CD4-positive, alpha-beta T cell treated with Interleukin-21 for 1 hour (primary cell): ENCODE measurements at places on chromosomes 3 and 15.

GRCh38 chr3:13839726-13840340 lies 40.0 kb downstream of the WNT7A start:
- DNase-seq = no peak

- DNase-seq = no peak
Observed at GRCh38 chr3:181354140-181354539, 357.6 kb upstream of the SOX2 start.

DNA sequence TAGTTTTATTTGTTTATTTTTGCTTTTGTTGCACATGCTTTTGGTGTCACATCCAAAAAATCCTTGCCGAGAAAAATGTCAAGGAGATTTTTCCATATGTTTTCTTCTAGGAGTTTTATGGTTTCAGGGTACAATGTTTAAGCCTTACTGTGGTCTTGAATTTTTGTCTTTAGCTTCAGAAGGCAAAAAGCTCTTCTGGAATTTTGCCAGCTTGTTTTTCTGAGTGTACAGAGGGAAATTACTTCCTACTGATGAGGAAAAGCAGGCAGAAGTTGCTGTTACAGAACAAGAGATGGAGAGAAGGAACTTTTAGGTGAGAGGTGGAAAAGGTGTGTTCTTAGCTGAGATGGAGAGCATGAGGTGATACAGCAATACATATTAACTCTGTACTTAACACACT lies 59.6 kb downstream of the UBE2E2 start:
- no peak for DNase-seq

- no peak for DNase-seq
Observed at GRCh38 chr15:94353488-94353820, 122.1 kb downstream of the MCTP2 start.

DNA sequence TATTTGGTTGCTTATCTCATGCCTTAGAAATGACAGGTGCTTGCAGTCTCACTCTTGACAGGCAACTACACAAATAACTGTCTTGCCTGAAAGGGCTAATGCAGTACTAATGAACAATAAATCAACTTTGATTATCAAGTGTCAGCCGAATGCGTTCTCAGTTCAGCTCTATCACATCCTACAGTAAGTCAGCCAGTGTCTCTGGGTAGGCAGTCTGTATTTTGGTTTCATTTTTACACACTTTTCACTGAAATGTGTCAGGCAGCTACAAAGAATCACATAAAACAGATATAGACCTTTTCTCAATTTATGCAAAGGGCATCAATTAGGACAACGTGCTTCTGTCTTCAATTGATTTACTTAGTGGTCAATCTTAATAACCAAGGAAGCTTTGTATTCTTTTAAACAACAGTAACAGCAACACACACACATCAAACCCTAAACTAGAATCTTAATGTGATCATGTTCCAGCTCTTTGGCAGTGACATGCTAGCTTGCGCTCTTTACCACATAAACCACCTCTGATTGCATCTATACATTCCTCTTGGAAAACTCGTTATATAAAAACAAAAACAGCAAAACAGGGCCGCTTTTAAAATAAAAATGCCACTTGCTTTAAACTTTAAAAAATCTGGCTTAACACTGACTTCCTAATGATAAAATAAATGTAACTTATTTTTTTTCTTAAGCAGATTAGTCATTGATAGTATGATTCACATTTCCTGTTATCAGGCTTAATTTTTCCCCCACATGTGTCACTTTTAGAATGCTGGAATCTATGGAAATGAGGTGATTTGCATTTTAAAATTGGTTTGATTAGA lies 520.4 kb downstream of the FOXP1 start:
- peak; percentile 53 for DNase-seq

DNA sequence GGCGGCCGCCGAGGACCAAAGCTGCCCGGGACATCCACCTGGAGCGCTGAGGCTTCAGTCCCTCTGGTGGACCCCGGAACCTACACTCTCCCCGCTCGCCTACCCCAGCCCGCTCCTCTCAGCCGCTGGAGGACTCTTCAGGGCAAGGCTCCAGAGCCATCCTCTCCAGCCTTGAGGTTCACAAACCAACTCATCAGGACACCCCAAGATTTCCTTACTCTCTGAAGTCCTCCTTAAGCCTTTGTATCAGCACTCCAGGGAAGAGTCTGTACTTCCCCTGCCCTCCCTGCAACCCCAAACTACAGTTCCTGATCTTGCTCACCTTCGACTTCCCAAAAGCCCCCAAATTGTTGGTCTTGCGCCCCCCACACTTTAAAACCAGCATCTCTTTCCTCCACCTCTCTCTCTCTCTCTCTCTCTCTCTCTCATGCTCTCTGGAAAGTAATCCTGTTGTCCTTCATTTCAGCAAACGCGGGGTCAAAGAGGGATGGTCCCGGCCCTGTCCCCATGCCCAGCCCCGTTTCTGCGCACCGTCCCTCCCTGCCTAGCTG lies 438 bp downstream of the THBS1 start:
- no peak for DNase-seq

DNA sequence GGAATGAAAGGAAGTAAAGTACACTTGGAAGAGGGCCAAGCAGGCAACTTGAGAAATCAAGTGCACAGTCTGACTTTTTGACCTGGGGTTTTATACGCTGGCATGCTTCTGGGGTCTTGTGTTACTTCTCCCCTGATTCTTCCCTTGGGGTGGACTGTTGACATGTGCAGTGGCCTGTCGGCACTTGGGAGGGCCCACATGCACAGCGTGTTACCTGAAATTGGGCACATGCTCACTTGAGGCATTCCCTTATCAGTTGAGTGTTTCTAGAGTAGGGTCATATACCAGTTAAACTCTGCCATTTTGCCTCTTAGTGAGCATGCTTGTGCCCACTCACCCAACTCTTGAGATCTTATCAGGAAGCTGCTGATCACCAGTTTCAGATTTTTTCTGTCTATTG lies 329.1 kb upstream of the SOX2 start:
- DNase-seq = no peak
